ENCODE measurements at places on chromosomes 7 and 10. TPM values are rescaled to one million over a fixed set of nuclear protein-coding genes. Genes with fewer than 3 reads are reported as not detected.

OR2A5 gene
- not detected for total RNA-seq

PON3 gene
- total RNA-seq = 0.74 TPM

MSMB gene
- not detected for total RNA-seq

C10orf95 gene
- total RNA-seq = not detected

GRCh38 chr10:124349231-124349995 is 69.3 kb downstream of the OAT start:
- DNase-seq = no peak
